Retina (tissue), 1 donor: ENCODE measurements at places on chromosomes 7 and 10.

DNA sequence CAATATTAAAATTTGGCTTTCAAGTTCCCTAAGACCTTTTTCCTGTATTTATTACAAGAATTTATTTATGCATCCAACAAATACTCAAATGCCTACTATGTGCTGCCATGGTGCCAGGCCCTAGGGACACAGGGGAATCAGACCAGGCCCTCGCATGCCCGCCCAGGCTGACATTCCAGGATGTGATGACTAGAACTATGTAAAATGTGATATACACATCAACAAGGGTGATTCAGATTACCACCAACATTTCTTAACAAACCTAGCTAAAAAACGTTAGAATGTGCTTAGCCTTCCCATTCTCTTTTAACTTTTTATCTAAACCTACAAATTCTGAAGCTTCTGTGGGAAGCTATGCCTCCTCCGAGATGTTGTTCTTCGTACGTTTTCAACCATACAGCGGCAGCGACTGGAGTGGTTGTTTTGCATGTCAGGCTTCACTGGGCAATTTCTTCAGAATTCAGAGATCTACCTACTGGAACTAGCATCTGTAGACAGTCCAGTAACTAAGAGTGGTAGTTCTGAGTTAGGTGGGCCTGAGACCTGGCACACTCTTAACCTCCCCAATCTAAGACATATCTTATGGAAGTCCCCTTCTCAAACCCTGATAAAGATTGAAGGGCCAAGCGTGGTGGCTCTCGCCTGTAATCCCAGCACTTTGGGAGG lies 22.1 kb downstream of the GNA12 start:
- DNase-seq: no peak

DNA sequence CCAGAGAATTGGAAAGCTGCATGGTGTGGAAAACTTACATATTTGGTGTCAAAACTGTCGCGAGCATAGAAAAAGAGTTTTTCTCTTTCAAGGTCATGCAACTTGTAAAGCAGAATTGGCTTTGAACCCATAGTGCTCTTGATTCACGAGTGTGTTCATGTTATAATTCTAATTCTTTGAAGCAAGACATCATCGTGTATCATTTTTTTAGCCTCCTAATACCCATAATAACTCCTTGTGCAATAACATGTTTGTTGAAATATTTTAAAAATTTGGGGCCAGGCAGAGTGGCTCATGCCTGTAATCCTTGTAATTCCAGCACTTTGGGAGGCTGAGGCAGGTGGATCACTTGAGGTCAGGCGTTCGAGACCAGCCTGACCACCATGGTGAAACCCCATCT lies 4.2 kb downstream of the CCL24 start:
- DNase-seq: no peak

- DNase-seq: peak; percentile 80
Measured at GRCh38 chr10:110354322-110354766, 49.6 kb upstream of the SMNDC1 start.

DNA sequence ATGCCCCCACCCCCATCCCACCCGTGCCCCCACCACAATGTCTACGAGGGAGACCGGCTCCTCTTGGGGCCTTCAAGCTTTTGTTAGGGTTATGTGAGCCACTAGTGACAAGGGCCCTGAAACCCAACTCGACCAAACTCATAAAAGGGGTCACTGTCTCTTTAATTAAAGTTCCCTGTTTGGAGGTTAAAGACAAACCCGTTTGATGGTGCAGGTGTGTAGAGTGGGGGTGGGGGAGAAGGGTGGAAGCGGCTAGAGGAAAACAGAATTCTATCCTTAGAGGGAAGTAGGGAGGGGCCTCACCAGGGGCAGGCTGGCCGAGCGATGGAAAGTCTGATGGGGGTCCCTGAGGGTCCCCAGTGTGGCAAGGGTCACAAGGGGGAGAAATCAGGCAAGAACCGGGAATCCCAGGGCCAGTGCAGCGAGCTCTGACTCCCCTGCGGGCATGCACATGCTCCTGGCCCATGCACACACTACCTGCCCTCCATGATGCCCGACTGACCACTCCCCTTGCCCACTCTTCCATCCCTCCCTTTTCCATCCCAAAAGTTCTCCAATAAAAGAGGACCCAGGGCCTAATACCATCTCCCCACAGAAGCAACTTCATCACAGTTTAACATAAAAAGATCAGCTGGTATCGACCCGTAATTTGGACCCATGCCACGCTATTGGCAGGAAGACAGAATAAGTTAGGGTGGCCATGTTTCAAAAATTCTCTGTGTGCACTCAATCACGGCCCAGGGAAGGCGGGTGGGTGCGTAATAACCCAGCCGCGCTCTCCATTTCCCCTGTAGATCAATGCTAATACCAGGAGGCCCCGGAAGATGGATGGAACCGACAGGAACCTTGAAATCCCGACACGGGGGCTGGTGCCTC lies 35.9 kb upstream of the SLF2 start:
- no peak for DNase-seq

GRCh38 chr7:134618756-134619530 lies 27.7 kb upstream of the BPGM start:
- no peak for DNase-seq

DNA sequence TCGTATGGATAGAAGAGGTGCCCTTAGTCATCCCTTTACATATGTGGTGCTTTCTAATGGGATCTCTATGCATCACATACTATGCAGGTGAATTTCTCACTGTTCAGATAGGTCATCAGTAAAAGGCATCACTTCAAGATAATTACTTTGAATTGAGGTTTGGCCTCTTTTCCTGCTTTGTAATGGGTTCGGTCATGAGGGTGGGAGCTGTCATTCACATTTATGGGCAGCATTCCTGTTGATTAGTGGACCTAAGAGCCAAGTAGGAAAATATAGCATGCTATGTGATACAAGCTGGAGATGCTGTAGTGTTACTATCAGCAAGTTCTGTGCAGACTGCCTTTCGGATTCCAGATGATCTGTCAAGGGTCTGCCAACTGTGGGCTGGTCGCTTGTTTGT lies 156.3 kb downstream of the LCOR start:
- no peak for DNase-seq

DNA sequence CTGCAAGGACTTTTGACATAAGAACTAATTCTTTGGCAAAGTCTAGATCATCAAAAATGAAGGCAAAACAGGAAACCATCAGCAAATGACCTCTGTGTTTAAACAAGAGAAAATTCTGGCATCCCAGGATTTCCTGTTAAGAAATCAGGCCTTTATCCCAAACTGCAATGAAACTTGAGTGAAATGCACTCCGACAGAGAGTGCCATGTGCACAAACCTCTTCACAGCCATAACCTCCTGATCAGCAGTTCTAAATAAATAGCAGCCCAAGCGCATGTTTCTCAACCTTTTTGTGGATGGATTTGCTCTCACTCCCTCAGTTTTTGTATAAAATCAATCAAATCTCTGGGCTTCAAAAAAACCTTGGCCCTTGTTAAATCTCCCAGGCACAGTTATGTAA lies 107.7 kb upstream of the EEPD1 start:
- no peak for DNase-seq

- peak; percentile 69 for DNase-seq
Measured at GRCh38 chr7:143240291-143241168, 18.7 kb downstream of the TAS2R40 start.

GRCh38 chr7:135375908-135376699 lies 133.8 kb downstream of the CNOT4 start:
- DNase-seq: no peak

- DNase-seq: peak; percentile 38
Measured at GRCh38 chr10:21512573-21513404, 12.7 kb downstream of the SKIDA1 start.
